ENCODE measurements at places on chromosomes 6 and 20. TPM values are rescaled to one million over a fixed set of nuclear protein-coding genes. Genes with fewer than 3 reads are reported as not detected.

The RNF8 gene
- total RNA-seq = 21.8 TPM

The MCM3 gene
- total RNA-seq = 50.0 TPM

The SYCP2L gene
- total RNA-seq = 8.1 TPM

The SOBP gene
- total RNA-seq = 1.5 TPM

The HLA-G gene
- total RNA-seq = 0.41 TPM

The CPXM1 gene
- total RNA-seq = 139 TPM

The GFOD1 gene
- 47.6 TPM for total RNA-seq

The MED23 gene
- total RNA-seq = 32.1 TPM

The TRIM31 gene
- not detected for total RNA-seq

The BPIFB3 gene
- not detected for total RNA-seq

The OR2H2 gene
- not detected for total RNA-seq

The POPDC3 gene
- 5.2 TPM for total RNA-seq

The NHSL1 gene
- total RNA-seq = 72.3 TPM

The STMN3 gene
- total RNA-seq = 12.8 TPM

The LIN28B gene
- total RNA-seq = 36.9 TPM
